Coronary artery (tissue), 2 donors: ENCODE measurements at places on chromosomes 13 and 19.
A peak's percentile ranks its signal among the peaks of the same experiment; 100 is the strongest.

DNA sequence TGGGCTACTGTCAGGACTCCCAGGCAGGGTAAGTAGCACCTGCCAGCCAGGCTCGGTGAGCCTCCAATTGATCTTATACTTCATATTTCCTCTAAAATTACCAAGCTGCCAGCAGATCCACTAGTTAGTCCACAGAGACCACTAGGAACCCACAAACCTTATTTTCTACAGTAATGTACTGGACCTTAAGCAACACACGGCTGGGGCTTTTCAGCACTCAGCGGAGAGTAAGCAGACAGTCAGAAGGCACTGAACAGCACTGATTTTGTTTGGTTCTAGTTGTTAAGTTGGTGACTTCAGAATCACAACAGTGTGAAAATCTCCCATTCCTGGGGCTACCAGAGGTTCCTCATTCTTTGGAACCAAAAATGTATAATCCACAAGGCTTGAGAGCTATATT is 56.1 kb downstream of the MRPL57 start:
- DNase-seq: no peak

DNA sequence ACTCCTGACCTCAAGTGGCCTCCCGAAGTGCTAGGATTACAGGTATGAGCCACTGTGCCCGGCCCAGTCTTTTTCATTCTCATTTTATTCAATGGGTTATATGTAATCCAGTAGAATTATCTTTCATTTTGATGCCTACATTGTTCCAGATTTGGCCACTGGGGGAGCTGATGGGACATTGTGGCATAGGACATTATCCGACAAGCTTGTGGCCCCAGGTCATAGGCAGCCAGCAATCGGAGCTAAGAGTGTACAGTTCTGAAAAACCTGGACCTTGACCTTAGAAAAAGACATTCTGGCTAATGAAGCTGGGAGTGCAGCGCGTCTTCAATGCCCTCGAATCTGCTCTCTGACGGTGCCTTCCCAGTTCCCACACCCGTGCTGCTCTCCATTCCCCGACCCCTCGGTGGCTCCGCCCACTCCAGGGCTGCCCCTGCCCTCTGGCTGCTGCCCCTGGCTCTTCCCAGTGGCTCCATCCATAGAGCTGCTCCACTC is 108.7 kb downstream of the TEX29 start:
- no peak for DNase-seq

DNA sequence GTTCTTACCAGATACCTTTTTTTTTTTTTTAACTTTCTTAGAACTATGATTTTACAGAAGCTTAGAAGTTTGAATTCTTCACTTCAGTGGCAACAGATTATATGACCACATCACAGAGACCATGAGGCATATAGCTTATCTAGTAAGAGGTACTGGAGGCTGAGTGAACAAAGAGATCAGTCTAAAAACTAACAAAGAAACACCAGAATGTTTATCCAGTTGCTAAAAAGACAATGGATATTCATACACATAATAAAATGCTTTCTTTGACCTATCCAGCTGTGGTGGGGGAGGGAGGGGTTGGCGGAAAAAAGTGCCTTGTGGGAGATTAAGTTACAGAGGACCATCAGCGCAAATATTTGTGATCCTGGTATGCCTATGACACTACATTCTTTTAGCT is 34.7 kb upstream of the SLITRK6 start:
- DNase-seq: no peak

DNA sequence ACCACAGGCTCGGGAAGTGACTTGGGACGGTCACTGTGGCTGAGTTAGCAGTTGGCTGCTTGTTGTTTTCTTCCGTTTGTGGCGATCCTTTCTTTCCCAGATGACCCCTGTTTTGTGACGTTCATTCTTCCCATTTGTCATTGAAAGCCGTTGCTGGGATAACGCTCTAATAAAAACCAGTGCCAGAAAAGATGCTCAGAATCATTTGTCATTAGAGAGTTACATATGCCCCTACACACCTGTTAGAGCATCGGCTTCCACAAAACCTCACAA is 39.3 kb upstream of the MCF2L start:
- DNase-seq: no peak

DNA sequence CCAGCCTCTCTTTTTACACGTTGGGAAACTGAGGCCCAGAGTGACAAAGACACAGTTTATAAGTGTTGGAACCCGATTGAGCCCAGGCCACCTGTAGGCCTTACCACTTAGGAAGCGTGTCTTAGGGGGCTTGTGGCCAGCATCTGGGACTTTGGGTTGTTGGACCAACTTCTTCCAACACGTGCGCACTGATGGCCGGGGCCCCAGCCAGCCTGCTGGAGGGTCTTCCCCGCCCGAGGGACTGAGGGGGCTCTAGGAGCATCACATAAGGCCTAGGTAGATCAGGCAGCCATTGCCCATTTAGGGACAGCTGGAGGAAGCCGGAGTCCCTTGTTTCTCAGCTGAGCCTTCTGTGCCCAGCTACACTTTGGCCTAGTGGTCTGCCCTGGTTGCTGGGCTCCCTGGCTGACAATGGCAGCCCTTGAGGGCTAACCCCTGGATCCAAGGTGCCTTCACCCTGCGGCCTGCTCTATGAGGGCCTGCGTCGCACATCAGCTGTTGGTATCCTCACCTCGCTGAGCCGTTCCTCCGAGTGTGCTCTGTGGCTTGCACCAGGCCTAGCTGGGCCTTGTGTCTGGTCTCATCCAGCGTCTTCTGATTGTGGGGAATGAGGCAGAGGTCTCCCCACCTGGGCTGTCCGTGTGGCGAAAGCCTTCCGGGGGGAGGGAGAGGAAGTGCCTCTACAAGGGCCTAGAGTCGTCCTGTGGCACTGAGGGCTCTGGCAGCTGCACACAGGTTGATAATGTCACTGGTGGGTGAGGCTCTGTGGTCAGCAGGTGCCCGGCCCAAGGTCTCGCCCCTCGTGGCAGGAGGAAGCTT is 1.2 kb downstream of the RAB11B start:
- peak; percentile 79 for DNase-seq

- DNase-seq: no peak
Observed at GRCh38 chr13:95677564-95678266, 776 bp downstream of the DNAJC3 start.

GRCh38 chr19:12975221-12975741 is 5.9 kb downstream of the DAND5 start:
- DNase-seq: no peak

DNA sequence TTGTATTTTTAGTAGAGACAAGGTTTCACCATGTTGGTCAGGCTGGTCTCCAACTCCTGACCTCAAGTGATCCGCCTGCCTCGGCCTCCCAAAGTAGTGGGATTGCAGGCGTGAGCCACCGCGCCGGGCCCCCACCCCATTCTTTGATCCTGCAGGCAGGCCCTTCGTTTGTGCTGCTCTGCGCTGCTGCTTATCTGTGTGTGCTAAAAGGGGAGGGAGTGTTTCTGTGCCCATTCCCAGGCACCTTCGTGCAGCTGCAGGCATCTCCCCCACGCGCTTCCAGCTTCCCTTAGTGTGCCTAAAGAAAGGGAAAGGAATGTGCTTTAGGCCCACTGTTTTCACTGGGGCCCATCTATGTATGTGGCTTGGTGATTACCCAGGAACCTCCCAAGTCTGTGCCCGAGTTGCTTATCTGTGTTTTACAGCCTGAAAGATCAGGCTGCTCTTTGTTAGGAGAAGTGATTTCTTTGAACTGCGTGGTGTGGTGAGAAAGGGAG is 27.2 kb downstream of the EPN1 start:
- DNase-seq: no peak

GRCh38 chr13:98539666-98540065 is 37.2 kb downstream of the STK24 start:
- no peak for DNase-seq

GRCh38 chr19:30324982-30325381 is 47.2 kb upstream of the ZNF536 start:
- peak; percentile 26 for DNase-seq

DNA sequence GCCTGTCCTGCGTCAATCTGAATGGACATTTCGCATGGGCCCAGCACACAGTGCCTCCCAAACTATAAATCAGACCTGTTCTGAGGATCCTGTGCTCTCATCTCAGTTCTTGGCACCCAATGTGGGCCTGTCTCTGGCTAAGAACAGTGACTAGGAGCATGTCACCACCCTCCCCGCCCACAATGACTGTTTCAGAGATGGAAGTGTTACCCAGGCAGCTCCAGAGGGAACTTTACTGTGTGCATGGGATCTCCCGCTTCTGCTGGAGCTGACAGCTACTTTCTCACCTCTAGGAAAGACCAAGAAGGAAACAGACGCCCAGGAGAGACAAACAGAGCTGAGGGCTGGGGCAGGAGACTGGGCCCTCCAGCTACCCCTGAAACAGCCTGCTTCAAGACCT is 45.0 kb downstream of the KCTD15 start:
- DNase-seq: no peak

DNA sequence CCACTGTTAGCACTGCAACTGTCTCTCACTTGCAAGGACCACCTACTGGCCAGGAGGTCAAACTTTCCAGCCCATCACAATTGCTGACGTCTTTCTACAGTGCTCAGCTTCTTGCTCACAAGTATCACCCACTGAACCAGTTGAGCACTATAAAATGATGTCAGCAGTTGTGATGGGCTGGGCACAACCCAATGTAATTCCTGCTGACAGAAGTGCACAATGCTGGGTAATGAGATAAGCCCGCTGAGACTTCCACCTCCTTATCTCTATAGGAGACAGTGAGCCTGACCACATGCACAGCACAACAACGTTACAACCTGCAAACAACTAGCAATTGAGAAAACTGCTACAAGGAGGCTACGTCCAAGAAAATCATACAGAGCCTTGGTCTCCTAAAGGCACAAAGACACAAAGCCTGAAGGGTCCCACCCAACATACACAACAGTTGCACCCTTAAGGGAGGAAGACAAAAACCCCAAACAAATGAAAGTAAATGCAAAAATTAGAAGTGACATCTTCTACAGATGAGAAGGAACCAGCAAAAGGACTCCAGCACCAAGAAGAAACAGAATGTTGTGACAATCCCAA is 273.2 kb downstream of the LIG4 start:
- DNase-seq: no peak

DNA sequence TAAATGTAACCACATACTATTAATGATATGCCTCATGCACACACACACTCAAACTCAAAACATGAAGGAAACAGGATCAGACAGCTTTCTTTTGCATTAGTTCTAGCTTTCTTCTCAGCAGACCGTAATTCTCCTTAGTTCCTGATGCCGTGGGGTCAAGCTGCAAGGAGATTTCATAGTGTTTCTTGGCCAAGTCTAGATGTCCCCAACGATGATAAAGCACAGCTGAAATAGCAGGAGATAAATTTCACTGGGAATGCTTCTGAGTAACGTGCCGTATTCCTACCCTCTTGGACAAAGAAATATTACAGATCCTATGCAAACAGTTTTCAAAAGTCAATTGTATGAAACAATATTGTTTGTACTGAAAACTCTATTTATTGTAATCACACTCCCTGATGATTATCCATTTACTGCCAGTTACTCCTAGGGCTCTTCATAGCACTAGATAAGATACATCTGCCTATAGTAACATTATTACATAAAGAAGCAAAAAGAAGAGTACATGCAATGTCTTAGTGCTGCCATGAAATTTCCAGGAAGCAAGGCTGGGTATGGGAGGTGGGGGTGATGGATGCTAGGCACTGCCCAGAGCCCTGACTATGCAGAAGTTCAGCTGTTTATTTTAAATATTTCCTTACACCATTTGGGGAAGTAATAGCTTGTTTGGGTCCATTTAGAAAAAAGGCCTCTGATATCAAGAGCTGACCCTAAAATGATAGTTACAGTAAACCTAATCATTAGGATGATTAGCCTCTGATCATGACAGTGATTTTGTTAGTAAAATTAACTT is 16.5 kb upstream of the GGACT start:
- no peak for DNase-seq

- DNase-seq: no peak
Observed at GRCh38 chr19:34489175-34489574, 7.6 kb downstream of the WTIP start.
